ENCODE measurements at places on chromosomes 7 and 10. TPM values are rescaled to one million over a fixed set of nuclear protein-coding genes. Genes with fewer than 3 reads are reported as not detected.

RBM20 gene
- total RNA-seq: 0.06 TPM

ADRA2A gene
- not detected for total RNA-seq

GSTO2 gene
- 0.06 TPM for total RNA-seq

PIP gene
- total RNA-seq: not detected

PPP1R3A gene
- not detected for total RNA-seq

CHN2 gene
- total RNA-seq: 15.3 TPM

NUTM2A gene
- total RNA-seq: 0.17 TPM

NME8 gene
- total RNA-seq: not detected

LHFPL3 gene
- total RNA-seq: 0.06 TPM

Measured in Daoy (cell line).